Dermis microvascular lymphatic vessel endothelial cell (primary cell): ENCODE measurements at places on chromosomes 16 and 17.

- DNase-seq = no peak
Measured at GRCh38 chr17:77864234-77865111, 94.0 kb upstream of the TNRC6C start.

DNA sequence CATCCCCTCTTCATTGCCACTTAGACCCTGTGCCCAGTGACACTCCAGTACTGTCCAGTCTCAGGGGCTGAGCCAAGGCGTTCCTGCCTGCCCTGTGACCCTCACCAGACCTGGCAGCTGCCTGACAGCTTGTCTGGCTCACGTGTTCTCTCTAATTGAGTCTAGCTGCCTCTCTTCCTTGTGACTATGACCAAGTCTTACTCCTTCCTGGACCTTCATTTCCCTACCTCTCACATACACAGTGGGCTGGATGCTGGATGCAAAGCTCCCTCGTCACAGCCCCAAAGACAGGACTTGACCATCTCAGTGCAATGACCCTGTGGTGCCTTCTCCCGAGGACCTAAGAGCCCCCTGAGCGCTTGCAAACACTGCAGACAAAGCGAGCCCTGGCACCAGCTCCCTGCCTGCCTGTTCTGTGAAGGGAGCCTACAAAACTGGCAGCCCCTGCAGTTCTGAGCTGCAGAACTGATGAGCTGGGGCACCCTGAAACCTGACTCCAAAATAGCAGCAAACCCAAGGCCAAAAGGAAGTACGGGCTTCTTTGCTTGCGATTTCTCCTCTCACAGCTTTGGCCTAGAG, 1.7 kb downstream of the DEXI start:
- DNase-seq = no peak

DNA sequence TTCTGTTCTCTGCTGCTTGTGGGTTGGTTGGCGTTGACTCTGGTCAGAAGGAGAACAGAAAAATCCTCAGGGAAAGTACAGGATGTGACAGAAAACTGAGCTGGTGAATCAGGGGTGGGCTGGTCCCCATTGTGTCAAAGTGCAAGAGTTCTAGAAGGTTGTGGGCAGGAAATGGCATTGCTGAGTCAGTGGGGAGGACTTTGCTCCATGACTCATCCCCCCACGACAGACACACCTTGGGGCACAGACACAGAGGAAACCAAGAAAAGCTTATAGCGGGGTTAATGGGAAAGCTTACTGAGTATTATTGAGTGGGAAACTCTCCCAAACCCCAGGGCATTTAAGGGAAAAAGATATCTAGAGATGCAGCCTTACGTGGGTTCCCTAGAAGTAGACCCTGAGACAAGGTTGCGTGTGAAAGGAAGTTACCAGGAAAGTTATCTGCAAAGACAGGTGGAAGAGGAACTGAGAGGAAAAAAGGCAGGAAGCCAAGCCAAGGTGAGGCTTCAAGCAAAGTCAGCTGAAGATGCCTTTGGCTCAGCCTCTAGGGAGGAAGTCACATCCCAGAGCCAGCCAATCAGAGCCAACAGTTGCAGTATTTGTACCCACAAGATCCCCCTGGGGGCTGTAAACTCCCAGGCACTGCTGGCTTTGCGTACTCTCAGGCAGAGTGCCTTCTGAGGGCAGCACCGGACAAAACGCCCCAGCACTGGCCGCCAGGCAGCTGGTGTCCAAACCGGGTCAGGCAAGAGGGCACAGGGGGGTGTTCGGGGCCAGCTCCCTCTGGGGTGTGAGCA, 86.4 kb downstream of the FOXL1 start:
- DNase-seq = no peak

GRCh38 chr17:41784207-41784744, 2.2 kb downstream of the JUP start:
- peak; percentile 36 for DNase-seq

GRCh38 chr16:56357241-56357764, 68.0 kb downstream of the AMFR start:
- DNase-seq = peak; percentile 48

- no peak for DNase-seq
Measured at GRCh38 chr17:71809537-71809936, 311.3 kb upstream of the SOX9 start.

- no peak for DNase-seq
Measured at GRCh38 chr16:51849715-51850114, 697.2 kb downstream of the TOX3 start.
